Globus pallidus (tissue), 1 donor: ENCODE measurements at places on chromosomes 5 and 9.

DNA sequence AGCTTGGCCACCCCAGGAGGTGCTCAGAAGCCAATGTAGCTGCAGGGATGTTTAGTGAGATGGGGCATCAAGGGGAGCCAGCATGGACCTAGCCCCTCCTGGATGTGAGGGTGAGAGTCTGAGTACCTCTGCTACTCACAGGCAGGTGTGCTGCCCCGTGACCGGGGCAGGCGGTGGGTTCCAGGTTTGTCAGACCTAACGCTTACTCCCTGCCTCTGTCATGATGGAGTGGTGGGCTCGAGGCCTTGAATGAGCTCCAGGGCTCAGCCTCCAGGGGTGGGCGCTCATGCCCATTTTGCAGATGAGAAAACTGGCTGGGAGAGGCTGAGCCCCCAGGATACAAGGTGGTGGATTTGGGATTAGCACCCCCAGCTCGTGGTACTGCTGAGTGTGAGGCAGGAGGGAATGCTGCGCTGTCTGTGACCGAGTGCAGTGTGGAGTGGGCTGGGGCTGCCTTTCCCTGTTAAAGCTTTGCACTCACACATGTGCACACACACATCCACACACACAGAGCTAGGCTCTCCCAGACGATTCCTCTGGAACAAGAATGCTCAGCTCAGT, 1.5 kb downstream of the RXRA start:
- no peak for DNase-seq

- DNase-seq, result no peak
These were observed 103.1 kb upstream of the MPDZ start for GRCh38 chr9:13382595-13382994.

DNA sequence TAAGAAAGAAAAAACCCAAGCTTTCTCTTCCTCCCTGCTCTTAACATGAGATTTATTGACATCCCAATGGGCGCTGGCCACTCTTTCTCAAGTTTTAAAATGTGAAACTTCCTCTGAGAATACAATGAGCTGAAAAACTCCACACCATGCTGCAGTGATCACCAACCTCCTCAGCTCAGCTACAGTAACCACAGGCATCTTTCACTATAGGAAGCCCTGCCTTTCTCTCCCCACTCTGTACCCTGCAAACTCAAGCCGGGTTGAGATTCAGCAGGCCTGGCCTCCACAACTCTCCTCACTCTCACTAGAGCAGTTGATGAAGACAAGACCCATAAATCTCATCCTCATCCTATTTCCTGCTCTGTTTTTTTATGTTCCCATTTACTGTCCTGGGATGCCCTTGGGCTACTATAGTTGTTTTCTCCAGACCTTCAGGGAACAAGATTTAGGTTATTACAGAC, 48.3 kb downstream of the SH3TC2 start:
- no peak for DNase-seq

- DNase-seq, result no peak
These were observed 130.5 kb downstream of the MVB12B start for GRCh38 chr9:126457175-126457547.

DNA sequence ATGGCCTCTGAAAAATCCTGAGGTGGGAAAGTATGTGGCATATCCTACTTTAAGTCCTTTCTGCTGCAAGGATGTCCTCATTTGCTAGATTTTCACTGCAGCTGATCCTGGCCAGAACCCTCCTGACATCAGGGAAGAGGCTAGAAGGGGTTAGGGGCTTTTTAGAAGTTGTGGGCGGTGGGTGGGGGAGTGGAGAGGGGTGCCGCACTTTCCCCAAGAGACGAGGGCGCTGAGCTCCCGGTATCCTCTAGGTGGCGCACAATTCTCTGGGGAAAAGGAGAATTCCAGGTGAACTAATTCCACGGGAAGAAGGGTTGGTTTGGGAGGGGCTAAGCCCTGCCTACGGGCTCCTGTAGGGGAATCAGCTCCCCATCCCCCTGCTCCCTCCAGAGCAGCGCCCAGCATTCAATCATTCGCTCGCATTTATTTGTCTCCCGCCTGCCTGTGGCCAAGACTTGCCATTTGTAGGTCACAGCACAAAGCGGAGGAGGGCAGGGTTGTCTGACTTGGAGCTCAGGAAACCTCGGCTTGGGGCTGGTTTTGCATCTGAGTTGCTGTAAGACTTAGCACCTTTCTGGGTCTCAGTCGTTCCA, 42.9 kb upstream of the HAND1 start:
- DNase-seq, result no peak

DNA sequence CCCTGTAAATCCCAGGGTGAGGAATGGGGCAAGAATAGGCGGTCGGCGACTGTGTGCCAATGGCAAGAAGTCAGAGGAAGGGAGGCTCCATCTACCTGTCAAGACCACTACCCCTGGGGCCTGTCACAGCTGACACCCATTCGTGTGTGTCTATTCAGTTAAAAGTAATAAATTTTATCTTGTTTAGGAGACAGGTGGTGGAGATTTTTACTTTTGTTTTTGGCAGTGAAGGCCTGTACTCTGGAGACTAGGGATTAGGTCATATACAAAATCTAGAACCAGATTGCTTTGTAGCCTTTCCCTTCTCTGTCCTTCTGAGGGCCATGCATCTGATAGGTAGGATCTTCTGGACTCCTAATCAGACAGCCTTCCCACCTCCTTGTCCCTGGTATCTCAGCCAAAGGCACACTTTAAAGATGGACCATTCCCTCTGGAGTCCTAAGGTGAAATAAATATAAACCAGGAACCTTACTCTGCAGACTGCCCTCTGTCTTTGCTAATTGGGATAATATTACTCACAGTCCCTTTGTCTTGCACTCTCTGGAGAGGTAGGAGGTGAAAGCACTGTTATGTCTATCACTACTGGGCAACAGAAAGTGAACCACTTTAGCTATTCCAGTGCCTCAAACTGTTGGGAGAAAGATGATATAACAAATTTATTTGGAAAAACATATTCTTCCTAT, 213.2 kb upstream of the ACTBL2 start:
- DNase-seq, result peak; percentile 15

DNA sequence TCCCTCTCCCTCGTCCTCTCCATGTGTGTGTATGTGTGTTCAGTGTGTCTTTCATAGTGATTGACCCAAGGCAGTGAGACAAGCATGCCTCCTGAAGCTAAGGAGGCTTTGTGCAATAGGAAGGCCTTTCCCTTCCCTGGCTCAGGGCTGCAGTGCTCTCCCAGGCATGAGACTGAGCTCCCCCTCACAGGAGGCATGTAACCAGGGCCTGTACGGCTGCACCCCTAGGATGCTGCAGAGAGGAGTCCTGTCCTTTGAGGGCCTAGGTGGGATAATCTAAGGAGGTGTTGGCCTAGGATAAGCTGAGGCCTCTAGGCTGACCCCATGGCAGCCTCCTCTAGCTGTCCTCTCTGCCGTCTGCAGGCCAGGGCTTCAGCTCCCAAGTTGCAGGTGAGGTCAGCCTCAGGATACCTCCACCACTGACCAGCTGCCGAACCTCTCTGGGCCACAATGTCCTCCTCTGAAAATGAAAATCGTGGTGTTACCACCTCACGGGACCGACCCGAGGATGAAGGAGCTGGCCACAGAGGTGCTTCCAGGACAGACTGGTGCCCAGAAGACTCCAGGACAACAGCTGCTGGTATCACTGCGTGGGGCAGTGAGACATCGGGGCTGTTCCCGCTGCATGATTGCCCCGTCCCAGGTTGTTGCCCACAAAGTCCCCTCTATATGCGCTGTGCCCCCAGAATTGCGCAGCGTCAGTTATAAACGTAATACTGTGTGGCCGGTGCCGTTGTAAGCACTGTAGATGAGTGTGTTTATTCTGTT, 129.6 kb downstream of the BARX1 start:
- DNase-seq, result no peak

DNA sequence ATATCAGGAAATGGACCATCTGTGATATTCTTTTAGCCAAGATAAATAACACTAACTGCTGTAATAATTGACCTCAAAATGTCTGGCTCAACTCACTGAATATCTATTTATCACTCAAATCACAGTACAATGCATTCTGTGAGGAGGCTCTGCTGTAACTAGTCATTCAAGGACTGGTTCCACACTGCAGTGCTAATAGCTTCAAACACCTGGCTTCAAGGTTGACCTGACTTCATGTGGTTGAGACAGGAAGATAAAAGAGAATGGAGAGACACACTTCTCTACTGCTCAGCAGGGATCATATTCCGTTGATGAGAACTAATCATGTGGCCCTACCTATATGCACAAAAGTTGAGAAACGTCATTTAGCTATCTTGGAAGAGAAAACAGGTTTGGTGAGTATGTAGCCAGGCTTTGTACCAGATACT, 3.4 kb upstream of the RHOBTB3 start:
- DNase-seq, result no peak

- no peak for DNase-seq
These were observed 79.5 kb downstream of the MVB12B start for GRCh38 chr9:126406075-126406667.

- DNase-seq, result no peak
These were observed 74.3 kb upstream of the SPEF2 start for GRCh38 chr5:35543408-35543807.

GRCh38 chr9:89360465-89360864, 42.2 kb downstream of the SECISBP2 start:
- peak; percentile 35 for DNase-seq

- DNase-seq, result no peak
These were observed 173.5 kb downstream of the ENTREP1 start for GRCh38 chr9:69498470-69498869.

DNA sequence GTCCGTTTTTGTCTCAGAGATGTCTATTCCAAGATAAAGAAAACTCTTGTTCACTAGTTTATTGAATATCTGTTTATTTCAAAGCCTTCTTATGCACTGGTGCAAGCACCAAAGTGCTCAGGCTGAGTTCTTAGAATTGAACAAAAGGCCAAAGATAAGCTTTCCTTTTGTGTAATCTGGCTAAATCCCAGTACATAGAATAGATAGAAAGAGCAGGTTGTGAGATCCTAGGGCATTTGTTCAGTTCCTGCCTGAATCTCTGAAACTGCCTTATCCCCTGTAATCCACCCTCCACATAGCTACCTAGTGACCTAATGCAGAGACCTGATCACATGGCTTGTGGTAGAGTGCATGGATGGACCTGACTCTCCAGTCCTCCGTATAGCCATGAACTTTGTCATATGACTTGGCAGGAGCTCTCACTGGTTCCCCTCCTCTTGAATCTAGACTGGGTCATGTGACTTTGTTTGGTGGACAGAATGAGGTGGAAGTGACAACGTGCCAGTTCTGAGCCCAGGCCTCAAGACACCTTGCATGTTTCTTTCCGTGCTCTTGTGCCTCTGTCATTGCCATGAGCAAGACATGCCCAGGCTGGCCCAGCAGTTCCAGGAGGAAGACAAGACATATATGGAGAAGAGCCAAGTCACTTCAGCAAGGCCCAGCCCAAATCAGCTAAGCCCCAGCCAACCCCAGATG, 139.3 kb upstream of the SHB start:
- DNase-seq, result no peak

- DNase-seq, result no peak
These were observed 65.8 kb upstream of the S1PR3 start for GRCh38 chr9:88925481-88925880.

DNA sequence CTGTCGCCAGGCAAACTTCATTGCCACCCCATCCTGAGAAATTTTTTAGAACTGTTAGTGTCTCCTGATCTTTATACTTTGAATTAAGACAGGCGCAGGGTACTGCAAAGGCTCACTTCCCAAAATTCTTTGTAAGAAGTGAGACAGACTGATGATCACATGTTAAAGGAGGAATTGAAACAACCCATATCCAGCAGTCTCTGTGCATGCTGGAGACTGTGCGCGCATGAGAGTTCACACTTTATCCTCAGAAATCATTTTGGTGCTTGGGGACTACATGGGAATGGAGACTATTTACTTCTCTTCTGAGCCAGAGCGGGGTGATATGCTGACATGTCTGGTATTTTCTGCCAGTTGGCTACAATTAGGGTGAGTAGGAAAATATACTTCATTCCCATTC, 91.2 kb downstream of the ZNF474 start:
- DNase-seq, result peak; percentile 42

DNA sequence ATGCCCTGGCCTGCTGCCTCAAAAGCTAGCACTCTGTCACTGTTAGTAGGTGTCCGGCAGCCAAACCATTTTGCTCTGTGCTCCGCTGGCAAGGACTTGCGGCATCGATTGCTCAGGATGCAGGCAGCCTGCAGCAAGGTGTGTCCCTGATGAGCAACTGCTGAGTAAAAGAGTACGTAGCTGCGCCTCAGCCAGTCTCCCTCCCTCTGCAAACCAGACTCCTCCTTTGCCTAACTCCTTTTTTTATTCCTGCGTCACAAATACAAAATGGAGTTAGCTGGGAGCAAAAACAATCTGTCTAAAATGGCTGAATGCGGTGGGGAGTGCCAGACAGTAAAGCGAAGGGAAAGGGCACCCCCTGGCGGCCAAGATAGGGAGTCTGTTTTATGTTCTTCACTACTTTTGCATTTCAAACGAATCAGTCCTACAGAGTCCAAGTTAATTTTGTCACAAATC, 61.1 kb downstream of the DIAPH1 start:
- DNase-seq, result peak; percentile 92

DNA sequence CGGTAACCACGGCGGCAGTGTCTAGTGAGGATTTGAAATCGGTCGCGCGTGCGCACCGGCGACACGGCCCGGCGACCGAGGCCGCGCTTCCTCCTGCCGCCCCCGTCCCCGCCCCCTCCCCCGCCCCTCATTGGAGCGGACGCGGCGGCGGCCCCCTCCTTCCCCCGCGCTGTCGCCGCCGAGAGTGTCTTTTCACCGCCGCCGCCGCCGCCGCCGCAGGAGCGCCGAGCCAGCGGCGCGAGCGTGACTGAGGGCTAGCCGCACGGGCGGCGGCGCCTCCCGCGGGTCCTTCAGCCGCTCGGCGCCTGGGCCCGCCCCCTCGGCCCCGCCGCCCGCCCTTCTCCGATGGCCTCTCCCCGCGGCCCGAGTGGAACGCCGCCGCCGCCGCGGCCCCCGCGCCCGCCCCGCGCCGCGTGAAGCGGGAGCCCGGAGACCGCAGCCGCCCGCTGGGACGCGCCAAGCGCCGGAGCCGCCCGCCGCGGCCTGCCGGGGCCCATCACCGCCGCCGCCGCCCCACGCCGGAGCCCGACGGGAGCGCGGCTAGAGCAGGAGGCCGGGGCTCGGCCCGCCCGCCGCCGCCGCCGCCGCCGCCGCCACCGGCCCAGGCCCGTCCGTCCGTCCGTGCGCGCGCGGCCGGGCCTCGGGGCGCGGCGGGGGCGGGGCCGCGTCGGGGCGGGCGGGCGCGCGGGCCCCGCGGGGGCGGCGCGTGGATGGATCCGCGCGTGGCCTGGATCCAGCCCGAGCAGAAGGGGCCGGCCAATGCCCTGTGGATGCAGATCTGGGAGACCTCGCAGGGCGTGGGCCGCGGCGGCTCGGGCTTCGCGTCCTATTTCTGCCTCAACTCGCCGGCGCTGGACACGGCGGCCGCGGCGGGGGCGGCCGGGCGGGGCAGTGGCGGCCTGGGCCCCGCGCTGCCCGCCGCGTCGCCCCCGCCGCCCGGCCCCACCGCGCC, at the start of gene TENT4A:
Gene TENT4A (plus strand): TSS at position 159 of the 952 bp plus-strand sequence. CDS start 552 bp downstream, at position 711.
- peak; percentile 26 for DNase-seq

DNA sequence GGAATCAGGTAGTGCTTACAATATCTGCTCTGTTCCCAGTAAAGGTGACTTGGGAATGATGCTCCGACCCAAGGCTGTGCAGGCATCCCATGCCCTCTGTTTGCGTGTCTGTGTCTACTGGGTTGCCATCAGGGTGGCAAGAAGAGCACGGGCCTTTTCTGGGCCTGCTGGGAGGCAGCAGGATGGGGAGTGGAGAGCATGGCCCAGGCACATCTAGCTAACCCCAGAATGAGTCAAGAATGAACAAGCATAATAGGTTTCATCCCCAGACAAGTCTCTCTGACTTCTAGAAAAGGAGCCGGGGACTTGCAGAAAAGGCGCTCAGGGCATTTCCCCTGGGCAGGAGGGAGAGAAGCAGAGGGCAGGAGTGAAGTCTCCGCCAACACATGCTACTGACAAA, 260.4 kb downstream of the IRX1 start:
- no peak for DNase-seq

- no peak for DNase-seq
These were observed 5.9 kb upstream of the TAL2 start for GRCh38 chr9:105656131-105656921.
